GM23338 (cell line): ENCODE measurements at places on chromosomes 6 and 20. TPM values are rescaled to one million over a fixed set of nuclear protein-coding genes. Genes with fewer than 3 reads are reported as not detected.
A peak's percentile ranks its signal among the peaks of the same experiment; 100 is the strongest.

Gene CCN6
- not detected in 2 replicates for total RNA-seq

Gene OTOR
- total RNA-seq, result not detected in 2 replicates

Gene SLC26A8
- 1.9 and 2.9 TPM in 2 replicates for total RNA-seq

Gene GRM1
- total RNA-seq, result 0.39 and 0.63 TPM in 2 replicates

Gene BMP6
- 2.8 and 3.1 TPM in 2 replicates for total RNA-seq

Gene IL17F
- not detected in 2 replicates for total RNA-seq

Gene BPIFA3
- total RNA-seq, result not detected in 2 replicates

Gene MYO6
- total RNA-seq, result 21.8 and 21.9 TPM in 2 replicates

DNA sequence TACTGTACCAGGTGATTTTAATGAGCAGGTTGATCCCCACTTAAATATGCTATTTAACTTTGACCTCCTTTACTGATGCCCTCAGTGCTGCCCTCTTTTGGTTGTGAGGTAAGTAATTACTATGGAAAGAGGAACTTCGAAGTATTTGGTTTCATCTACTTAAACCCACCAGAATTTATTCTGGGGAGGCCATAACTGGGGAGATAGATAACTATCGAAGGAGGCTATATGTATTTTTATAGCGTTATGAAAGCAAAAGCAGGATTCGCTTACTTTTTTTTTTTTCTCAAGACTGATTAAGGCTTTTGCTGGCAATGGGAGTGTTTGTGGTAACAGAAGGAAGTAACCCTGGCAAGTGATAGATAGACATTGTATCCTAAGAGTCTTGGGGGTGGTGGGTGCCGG is 168.9 kb upstream of the CENPW start:
- peak; percentile 83 for DNase-seq

- no peak for DNase-seq
Observed at GRCh38 chr6:20879526-20879925, 345.3 kb downstream of the CDKAL1 start.

DNA sequence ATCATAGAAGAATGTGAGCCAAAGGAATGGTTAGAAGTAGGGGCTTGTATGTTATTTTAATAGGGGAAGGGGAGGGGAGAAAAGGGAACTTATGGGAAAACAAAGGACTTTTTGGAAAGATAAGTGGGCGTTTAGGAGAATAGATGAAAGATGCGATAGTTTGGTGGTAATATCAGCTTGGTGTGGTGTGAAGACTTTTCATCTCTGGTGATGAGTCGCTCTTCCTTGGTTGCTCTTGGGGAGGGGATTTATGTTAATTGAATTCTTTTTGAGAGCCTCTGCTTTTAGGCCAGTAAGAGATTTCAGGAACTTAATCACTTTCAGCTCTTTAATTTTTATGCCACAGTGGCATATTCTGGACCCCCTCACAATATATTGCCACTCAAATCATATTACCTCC is 10.8 kb downstream of the HECA start:
- no peak for DNase-seq

- no peak for DNase-seq
Observed at GRCh38 chr6:78251931-78252330, 599.1 kb downstream of the MEI4 start.

DNA sequence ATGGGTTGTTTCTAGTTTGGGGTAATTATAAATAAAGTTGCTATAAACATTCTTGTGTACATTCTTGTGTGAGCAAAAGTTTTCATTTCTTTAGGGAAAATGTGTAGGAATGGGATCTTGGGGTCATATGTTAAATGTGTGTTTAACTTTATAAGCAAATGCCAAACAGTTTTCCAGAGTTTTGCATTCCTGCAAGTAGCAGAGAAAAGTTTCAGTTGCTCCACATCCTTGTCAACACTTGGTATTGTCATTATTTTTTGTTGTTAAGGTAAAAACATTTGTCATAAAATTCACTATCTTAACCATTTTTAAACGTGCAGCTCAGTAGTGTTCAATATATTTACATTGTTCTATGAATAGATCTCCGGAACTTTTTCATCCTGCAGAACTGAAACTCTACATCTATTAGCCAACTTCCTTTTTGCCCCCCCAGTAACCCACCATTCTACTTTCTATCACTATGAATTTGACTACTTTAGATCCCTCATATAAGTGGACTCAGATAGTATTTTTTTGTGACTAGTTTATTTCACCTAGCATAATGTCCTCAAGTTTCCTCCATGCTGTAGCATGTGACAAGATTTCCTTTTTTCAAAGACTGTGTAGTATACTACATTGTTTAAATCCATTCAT is 48.4 kb downstream of the PHACTR2 start:
- no peak for DNase-seq

GRCh38 chr6:111215131-111215530 is 127.8 kb downstream of the SLC16A10 start:
- DNase-seq, result no peak

- DNase-seq, result no peak
Observed at GRCh38 chr6:6834356-6835222, 246.1 kb downstream of the LY86 start.

DNA sequence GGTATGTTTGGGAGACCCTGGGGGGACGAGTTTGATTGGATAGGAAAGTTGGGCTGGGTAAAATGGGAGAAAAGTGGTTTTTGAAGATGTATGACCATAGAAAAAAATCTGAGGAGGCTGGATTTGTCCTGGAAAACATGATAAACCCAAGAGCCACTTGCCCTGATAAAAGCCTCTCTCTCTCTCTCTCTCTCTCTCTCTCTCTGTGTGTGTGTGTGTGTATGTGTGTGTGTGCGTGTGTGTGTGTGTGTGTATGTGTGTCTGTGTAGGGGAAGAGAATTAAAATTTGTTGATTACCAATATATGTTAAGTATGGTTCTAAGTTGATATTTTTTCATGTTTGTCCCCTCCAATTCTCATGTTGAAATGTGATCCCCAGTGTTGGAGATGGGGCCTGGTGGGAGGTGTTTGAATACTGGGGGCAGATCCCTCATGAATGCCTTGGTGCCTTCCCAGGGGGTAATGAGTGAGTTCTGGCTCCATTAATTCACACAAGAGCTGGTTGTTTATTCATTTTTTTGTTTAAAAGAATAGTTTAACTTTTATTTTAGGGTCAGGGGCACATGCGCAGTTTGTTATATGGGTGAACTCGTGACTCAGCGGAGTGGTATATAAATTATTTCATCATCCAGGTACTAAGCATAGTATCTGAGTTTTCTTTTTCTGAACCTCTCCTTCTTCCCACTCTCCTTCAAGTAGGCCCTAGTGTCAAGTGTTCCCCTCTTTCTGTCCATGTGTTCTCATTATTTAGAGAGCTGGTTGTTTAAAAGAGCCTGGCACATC is 208.8 kb downstream of the TFAP2B start:
- no peak for DNase-seq

DNA sequence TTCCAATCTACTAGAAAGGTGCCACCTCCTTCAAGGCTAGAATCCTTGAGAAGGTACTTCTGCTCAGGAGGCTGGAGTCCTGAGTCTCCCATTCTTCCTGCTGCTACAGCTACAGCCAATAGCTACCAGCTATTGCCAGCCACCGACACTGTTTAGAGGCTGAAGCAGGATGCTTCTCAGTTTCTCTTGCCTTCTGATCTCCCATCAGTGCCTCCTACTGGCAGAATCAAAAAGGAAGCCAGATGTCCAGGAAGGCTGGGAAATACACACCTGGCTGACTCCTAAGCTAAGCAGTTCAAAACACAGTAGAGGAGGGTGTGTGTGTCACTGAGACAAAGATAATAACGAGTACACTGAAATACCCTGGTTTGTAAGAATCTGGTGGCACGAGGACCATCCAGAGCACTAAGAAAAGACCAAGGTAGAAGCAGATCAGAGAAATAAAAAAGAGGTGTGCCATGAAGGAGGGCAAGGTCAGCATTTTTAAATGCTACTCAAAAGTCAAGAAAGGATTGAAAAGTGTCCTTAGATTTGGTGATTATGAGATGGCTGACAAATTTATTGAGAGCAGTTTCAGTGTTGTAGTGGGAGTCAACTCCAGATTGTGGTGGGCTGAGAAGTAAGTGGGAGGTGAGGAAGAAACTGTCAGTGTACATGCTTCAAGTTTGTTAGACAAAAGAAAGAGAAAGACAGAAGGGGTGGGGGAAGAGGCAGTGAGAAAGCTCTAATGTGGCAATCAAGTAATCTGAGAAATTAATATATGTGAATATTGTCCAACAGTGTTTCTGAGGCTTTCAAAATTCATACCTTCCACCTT is 2.3 kb upstream of the HLA-DMA start:
- DNase-seq, result peak; percentile 88

DNA sequence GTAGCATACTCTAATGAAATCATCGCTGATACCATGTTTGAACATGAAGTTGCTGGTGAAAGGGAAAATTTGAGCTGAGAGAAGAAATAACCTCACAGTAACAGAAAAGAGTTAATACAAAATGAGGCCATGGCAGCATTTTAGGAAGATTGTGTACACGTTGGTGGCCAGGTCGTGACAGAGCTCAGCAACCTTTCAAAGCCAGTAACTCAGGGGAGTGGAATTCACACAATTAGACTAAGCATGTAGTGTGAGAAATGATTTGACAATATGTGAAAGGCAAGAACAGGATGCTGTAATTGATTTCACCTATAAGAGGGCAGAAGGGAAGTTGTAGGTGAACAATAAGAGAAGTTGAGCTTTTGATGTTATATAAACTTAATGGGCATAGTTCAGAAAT is 246.3 kb downstream of the OGFRL1 start:
- no peak for DNase-seq

DNA sequence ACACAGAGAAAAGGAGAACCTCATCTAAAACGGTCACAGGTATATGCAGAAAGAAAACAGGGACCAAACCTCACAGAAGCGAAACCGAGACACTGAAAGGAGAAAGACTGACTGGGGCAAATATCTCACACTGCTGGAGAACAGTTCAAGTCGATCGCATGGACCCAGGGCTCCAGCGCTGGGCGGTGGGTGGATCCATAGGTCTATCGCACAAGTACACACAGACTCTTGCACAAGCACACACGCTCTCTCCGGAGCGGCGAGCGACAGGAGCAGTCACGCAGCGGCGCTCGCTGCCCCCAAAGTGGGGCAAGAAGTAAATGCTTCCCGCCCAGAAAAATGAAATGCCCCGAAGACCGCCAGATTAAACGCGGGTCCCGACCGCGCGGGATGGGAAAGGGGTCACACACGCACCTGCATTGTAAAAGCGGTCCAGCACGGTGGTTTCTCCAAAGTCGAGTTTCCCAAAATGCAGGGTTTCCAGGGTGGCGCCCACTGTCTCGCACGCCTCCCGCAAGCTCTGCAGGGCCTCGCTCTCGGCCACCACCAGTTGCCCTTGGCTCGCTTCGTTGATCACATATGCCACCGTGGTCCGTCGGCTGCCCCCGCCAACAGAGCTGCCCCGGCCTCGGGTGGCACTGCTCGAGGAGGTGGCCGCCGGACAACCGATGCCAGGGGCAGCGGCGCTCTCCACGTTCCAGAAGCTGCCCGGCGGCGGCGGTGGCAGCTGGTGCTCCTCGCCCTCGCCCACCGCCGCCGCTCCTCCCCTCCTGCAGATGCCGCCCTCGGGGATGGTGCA is 782 bp downstream of the MAP3K5 start:
- peak; percentile 45 for DNase-seq

GRCh38 chr6:169062272-169062671 is 191.4 kb downstream of the THBS2 start:
- no peak for DNase-seq

GRCh38 chr20:61346996-61347395 is 94.9 kb downstream of the CDH4 start:
- no peak for DNase-seq

- peak; percentile 72 for DNase-seq
Observed at GRCh38 chr6:125747589-125748405, 1.6 kb upstream of the HEY2 start.

GRCh38 chr20:46081074-46081473 is 8.7 kb downstream of the NCOA5 start:
- DNase-seq, result no peak

DNA sequence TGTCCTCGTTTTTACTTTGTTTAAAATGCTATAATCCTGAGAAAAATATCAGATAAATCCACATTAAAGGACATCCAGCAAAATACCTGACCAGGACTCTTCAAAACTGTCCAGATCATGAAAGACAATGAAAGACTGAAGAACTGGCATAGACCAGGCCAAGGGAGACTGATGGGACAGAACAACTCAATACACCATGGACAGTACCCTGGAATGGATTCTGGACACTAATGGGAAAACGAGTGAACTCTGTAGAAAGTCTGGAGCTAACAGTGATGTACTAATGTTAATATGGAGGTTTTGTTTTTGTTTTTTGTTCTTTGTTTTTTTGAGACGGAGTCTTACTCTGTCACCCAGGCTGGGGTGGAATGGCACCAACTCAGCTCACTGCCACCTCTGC is 461.4 kb downstream of the CD83 start:
- DNase-seq, result no peak

GRCh38 chr20:1431158-1431557 is 35.5 kb downstream of the NSFL1C start:
- no peak for DNase-seq

DNA sequence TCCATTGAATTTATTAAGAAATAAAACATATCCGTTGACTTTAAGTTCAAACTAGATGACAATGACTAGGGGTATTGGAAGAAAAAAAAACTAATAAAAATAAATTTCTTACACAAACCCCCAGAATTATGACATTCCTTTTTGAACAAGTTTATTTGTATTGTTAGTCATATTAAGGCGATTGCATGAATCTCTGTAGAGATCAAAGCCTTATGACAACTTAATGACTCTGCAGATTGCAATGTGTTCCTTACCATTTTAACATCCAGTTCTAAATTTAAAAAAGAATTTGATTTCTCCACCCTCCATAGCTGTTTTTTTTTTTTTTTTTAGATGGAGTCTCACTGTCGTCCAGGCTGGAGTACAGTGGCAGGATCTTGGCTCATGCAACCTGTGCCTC is 189.8 kb upstream of the CEP162 start:
- no peak for DNase-seq

DNA sequence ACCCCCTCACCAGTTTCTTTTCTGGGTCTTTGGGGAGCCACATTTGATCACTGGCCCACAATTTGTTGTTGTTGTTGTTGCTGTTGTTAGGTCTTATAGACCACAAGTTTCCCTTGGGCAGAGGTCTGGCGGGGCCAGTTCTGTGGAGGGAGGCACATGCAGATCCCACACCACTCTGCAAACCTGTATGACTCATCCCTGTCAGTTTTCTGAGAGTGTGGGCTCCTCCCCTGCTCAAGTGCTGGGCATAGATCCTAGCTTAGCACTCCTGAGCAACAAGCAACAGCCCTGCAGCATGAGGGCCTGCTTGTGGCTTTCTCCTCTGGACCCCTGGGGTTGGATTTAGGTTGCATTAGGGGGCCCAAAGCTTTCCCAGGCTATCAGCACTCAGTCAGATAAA is 411.1 kb upstream of the HTR1E start:
- no peak for DNase-seq

- DNase-seq, result no peak
Observed at GRCh38 chr6:167152862-167153261, 4.9 kb downstream of the GPR31 start.
